ENCODE measurements at places on chromosomes 7 and 10. TPM values are rescaled to one million over a fixed set of nuclear protein-coding genes. Genes with fewer than 3 reads are reported as not detected.

Gene C10orf71
- not detected for total RNA-seq

Gene IFIT2
- total RNA-seq, result 7.0 TPM

DNA sequence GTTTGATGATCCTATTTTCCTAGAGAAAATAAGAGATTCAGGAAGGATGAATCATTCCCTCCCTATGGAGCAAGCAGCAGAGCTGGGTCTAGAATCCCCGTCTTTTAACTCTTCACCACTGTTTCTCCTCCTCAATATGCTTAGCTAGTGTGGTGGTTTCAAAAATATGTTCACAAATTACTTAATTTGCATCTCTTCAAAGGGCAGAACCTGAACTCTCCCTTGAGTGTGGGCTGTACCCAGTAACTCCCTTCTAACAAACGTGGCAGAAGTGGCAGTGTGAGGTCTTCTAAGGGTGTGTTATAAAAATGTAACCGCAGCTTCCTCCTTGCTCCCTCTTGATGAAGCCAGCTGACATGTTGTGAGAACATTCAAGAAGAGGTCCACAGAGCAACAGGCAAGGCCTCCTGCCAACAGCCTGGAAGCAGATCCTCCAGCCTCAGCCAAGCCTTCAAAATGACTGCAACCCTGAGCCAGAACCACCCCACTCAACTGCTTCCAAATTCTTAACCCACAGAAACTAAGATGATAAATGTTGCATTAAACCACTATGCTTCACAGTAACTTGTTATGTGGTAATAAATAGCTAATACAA is 36.6 kb downstream of the SRPK2 start:
- no peak for DNase-seq

- DNase-seq, result no peak
These were observed 319.2 kb downstream of the ADARB2 start for GRCh38 chr10:1418031-1418550.

- DNase-seq, result no peak
These were observed 36.9 kb upstream of the FAM20C start for GRCh38 chr7:155469-155900.

DNA sequence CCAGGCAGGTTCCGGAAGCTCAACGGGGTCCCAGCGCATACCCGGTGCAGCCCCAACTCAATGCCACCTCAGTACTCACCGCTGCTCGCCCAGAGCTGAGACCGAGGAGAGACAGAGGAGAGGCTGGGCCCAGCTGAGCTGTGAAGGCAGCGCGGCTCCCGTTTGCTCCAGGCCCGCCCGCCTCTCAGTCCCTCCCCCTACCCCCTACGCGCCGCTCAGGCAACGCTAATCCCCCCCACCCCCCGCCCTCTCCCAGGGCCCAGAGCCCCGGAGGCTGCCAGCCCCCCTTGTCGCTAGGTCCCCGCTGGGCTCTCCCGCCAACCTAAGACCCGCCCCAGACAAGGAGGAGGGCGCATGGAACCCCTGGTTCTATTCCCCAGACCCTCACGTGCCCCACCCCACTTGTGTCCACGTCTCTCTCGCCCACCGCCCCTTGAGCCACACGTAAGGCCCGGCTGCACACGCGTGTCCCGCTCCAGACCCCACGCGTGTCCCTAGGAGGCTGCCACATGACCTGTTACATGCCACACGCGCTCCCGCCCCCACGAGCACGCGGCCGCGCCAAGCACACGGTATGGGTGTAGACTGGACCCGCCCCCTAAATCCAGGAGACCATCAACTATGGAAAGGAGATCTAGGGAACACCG is at the start of gene PSD:
Gene PSD, minus strand, starts transcription at position 164 of the 647 bp plus-strand sequence. CDS start 1,747 bp downstream, outside the sequence.
- DNase-seq, result no peak

DNA sequence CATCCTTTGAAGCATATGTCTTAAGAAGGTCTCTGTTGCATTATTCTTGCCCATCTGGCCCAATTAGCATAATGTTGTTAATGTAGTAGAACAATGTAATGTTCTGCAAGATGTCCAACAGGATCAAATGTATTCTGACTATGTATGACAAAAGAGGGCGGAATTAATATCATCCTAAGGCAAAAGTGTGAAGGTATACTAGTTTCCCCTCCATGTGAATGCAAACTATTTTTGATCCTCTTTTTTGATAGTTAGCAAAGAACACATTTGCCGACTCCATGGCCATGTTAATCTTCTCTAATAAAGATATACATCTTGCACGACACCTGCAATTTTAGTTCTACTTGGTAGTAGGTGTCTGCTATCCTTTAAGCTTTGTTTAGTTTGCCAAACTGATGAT is 157.6 kb downstream of the ATRNL1 start:
- DNase-seq, result no peak

Gene VAX1
- total RNA-seq, result not detected
